Stimulated activated CD4-positive, alpha-beta T cell treated with anti-CD3 and anti-CD28 coated beads, Interleukin-12 subunit alpha, Interleukin-12 subunit beta, amount 100 ng/mL, for 4 hours (primary cell): ENCODE measurements at places on chromosomes 11 and 22.

- no peak for DNase-seq
Observed at GRCh38 chr22:32501836-32502752, 27.5 kb downstream of the FBXO7 start.

DNA sequence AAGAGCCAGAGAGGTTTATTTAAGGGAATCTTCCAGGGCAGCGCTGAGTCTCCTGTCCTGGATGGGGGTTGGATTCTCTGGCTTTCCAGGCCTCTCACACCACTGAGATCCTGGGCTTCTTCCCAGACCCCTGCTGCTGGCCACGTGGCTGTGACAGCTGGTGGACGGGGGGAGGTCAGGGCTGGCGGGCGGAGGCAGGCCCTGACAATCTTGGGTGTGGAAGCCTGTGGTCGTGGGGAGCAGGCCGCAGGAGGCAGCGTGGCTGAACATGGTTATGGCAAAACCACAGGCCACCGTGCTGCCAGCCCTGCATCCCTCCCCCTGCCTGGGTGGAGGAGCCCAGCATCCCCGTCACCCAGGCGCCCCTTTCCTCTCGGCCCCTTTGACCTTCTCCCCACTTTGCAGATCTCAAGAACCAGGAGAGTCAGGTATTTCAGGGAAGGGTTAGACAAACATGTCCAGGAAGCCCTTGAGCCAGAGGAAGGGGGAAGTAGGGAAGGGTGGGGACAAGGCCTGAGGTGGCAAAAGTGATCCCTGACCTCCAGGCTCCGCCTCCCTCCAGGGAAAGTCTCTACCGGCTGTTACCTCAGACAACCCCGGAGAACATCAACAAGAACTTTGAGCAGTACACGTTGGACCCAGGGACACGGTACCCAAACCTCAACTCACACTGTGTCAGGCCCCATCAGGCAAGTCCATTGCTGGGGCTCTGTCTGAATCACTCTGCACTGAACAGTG, 111.8 kb downstream of the MICAL2 start:
- no peak for DNase-seq

GRCh38 chr11:66076561-66076960, 6.5 kb downstream of the PACS1 start:
- no peak for DNase-seq

DNA sequence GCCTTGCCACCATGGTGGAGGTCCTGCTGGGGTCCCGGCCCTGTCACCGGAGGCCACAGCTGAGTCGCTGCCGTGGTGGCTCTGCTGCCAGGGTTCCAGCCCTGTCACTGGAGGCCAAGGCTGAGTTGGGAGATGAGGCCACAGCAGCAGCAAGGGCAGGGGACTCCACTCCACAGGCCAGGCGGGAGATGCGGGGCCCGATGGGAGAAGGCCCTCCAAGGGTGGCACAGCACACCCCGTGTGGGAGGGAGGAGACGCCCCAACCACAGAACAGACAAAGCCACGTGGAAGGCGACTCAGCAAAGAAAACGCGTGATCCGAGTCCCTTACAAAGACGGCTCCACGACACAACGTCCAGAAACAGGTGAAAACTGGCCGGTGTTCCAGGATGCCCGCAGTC, 159.3 kb downstream of the BRD1 start:
- no peak for DNase-seq

DNA sequence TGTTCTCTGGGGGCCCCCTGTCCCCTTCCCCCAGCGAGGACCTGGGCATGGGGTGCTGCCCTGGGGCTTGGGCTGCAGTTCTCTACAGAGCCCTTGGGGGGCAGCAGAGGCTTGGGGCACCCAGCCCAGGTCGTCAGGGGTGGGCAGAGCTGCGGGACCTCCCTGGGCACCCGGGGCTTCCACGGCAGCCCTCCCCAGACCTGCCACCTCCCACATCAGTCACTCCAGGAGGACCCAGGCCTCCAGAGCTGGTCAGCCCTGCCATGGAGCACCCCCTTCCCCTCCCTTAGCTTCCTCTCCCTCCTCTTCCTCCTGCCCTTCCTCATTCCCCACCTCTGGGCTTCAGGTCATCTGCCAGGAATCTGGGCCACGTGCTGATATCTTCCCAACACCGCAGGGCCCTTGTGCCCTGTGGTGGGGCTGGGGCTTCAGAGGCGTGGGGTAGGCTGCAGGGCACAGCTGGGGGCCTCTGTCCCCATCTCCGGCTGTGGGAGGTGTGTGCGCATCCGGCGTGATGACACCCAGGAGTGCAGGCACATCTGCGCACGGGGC, 5.8 kb downstream of the TSPAN4 start:
- peak; percentile 64 for DNase-seq

DNA sequence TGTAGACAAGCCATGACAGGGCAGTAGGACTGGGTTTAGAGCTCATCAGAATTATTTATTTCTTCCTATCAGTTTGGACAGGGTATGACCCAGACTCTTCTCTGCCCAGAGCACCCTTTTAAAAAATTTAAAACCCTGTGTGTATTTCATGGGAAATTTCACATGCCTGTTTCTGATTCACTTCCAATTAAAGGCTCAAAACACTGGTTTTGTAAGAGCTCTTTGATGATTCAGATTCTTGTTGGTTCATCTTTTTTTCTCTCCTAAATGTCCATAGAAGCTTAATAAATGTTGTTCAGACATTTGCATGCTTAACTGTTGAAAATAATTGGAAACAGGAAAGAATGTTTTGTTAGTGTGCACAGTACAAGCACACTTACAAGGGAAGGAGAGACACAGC, 13.8 kb downstream of the FLI1 start:
- DNase-seq = no peak

DNA sequence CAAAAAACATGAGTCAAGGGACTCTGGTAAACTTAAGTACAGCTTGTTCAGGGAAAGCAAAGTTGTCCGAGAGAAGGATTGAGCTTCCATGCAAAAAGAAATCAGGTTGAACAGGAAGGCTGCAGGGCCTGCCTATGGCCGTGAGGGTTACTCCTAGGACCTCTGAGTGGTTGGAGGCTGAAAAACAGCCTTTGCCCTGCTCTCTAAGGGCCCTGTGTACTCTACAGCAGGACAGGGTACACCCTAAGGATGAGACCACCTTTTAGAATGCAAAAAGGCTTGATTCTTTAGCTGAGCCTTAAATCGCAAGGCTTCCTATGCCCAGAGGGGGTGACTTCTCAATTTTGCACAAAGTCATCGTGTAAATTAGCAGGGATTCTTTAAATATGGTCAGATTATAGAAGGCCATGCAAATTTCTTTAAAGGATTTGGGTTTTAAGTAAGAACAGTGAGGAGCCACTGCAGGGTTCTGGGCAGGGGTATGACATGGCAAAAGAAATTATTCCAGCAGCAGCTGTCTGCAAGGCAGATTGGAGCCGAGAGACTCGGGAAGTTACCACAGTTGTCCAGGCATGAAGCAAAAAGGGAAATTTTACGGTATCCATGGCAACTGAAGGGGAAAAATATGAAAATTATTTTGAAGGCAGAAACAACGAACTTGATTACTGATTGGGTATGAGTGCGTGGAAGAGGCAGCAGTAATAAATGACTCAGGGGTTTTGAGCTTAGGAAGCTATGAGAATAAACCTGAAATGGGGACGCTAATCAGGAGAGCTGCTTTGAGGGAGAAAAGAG, 91.8 kb downstream of the FAM76B start:
- no peak for DNase-seq

DNA sequence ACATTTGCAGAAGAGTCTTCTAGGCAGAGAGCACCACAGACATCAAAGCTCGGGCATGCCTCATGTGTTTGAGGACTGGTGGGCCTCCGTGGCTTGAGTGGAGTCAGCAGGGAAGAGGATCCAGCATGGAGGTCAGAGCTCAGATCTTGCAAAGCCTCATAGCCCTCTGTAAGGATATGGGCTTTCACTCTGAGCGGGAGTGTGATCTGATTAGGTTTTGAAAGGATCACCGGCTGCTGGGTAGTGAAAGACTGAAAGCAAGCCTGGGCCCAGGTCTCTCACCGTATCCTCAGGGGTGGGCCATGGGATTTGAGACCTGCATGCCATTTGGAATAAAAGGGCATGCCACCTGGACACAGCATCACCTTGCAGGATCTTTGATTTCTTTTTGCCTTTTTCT, 112.7 kb downstream of the TEAD1 start:
- DNase-seq = no peak

GRCh38 chr11:1883346-1884302, 8.1 kb downstream of the PRR33 start:
- DNase-seq = no peak

DNA sequence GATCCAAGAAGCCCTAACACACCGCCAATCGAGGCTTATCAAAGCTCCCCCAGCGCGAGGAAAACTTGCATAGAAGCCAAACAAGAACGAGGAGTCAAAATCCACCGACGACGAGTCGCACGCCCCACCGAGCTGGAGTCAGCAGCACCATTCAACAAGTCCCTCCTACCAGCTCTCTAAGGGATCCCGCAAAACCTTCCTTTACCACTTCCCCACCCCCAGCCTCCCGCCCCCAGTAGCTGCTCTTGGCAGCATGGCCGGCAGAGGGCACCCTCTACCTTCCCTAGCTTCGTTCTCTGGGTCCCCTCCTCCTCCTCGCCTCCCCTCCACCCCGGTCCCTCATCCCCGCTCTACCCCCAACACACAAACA, 1.4 kb downstream of the BDNF start:
- peak; percentile 68 for DNase-seq

DNA sequence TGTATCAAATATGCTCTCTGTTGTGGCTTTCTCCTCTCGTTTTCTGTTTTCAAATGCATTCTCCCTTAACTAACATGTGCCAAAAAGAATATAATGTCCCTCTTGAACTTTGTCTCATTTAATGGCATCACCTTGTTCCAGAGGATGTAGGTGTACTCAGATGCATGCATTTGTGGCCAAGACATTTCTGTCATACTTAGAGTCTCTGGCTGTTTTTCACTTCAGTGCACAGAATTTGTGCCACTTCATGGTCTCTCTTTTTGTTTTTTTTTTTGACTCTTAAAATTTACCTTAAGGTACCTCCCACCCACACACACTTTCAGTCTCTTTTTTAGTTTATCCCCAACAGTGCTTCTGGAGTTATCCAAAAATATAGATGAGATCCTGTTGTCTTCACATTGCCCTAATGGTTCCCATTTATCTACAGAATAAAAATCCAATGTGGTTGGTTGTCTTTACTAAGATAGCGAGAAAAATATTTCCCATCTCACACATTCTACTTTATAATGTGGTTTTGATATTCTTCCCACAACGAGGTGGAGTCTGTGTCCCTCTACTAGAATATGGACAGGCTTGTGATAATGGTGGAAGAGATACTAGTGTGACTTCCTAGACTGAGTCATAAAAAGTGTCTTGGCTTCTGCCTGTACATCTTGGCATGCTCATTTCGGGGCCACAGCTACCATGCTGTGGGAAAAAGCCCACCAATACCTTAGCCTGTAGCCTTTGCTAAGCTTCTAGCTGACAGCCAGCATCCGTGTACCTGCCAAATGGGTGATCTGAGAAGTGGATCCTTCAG, 125.8 kb downstream of the DDX10 start:
- no peak for DNase-seq

DNA sequence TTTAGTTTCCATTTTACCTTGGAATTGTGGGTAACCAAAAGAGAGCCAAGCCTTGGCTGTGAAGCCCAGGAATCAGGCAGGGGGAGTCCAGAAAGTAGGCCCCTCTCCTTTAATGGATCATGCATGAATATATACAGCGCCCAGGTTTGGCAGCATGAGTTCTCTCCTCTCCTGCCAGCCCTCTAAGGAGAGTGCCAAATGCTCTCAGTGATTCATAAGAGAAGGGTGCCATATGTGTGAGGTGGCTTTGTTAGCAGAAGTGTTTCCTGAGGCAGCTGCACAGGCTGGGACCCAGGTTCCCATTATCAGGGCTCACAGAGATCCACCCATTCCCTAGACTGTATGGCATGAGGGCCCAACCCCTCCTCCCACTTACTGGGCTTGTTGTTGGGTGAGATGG, 52.3 kb upstream of the SCUBE2 start:
- DNase-seq = no peak

DNA sequence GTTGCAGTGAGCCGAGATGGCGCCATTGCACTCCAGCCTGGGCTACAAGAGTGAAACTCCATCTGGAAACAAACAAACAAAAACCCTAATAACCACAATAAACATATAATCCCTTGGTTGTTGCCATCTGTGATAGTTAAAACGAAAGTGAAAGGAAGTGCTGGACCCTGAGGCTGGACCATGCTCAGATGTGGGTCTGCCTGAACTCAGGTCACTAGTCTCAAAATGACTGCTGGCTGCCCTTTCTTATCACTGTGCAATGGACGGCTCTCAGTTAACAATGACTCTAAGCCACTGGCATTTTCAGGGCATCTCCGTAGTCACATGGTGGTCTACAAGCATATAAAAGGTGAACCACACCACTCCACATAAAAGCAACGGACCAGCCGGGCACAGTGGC, 48.2 kb upstream of the FTH1 start:
- no peak for DNase-seq

- DNase-seq = no peak
Observed at GRCh38 chr11:86073948-86074347, 5.1 kb upstream of the PICALM start.

DNA sequence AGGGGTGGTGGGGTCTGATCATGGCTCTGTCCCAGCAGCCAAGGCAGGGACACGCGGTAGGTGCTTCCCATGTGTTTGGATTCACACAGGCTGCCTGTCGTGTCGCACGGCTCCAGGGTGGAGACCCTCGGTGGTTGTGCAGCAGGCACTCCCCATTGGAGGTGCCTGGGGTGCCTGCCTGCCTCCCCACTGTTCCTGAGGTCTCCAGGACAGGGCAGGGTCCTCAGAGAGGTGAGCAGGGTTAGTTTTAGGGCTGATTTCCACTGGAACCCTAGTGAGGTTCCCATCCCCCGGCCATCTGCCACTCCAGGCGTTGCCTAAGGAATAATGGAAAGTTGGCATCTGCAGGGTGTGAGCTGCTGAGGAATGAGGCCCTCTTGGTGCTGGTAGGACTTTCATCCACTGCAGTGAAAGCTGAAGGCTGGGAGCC, 32.3 kb downstream of the OSBPL5 start:
- no peak for DNase-seq

- no peak for DNase-seq
Observed at GRCh38 chr11:14308897-14309387, 50.0 kb downstream of the RRAS2 start.

DNA sequence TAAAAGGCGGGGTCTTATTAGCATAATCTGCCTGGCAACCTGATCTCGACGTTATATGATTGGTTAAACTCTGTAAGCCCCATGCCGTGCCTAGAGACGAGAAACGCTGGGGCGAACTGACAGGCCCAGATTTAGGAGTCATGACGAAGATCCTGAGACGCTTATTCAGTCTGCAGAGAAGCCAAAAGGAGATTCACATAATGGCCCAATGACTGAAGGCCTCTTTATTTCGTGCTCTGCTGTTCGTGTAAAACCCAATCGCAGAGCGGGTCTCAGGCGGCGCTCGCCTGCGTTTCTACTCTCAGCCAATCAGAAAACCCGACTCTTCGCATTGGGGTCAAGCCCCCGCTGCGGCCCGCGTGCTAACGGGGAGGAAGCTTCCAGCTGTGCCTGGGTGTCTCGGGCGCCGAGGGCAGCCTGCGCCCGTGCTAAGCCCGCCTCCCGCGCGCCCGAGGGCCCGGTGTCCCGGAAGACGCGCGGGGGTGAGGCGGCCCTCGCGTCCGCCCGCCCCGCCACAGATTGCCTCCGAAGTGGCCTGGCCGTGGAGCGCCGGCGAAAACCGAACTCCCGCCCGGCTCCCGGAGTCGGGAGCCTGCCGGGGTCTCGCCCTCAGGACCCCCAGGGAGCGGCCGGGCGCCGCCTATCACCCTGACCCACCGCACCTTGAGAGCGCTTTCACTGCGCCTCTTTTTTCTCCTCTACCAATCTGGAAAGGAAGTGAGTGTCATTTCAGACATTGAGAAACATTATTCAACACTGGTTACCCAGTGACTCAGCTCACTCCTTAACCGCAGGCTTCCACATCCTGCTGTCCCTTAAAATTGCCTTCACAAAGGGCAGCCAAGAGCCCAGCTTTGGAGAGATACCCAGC, 446 bp upstream of the PRDM10 start:
- DNase-seq = peak; percentile 77
